ENCODE measurements at places on chromosomes 16 and 17.

- no peak for DNase-seq
These were observed 193.8 kb downstream of the SNX29 start for GRCh38 chr16:12170103-12171040.

- DNase-seq, result no peak
These were observed 4.6 kb downstream of the IGFBP4 start for GRCh38 chr17:40447806-40448205.

DNA sequence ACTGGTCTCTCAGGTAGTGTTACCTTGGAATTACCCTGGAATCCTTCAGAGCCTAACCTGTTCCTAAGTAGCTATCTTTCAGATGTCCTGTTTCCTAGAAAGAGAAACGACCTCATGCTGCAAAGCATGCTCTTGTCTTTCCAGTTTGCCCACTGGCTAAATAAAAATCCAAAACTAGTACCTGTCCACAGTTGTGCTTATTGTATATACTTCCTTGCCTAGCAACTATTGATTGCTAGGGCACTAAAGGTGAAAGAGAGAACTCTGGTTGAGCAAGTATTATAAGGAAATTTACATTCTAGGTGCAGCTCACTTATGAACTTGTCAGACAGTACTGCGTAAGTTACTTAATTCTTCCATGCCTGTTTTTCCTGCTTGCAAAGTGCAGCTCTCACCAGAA, 38.5 kb downstream of the LIG3 start:
- DNase-seq, result no peak

GRCh38 chr16:67024384-67025209, 4.4 kb upstream of the CBFB start:
- DNase-seq, result no peak

- no peak for DNase-seq
These were observed 1.7 kb downstream of the SMARCD2 start for GRCh38 chr17:63840591-63841349.

DNA sequence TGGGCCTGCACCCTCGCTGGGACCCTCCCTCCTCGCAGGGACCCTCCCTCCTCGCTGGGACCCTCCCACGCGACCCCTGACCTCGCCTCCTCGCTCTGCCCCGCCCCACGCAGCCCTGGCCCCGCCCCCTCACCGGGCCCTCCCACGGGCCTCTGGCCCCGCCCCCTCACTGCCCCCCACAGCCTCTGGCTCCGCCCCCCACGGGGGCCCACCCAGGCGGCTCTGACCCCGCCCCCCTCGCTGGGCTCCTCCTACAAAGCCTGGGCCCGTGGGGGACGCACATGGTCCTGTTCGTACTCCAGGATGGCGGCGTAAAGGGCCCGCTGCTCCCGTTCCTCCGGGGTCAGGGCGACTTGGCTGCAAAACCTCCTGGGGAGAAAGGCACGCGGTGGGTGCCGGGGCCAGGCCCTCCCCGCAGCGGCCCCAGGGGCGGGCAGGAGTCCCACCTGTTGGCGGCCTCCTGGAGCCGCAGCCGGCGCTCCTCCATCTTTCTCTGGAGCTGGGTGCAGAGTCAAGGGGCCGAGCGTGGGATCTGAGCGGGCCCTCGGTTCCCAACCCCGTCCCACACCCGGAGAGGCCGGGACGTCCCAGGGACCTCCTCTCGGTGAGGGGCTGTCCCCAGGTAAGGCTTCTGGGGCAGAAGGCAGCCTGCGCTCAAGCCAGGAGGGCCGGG, 9.0 kb downstream of the VPS9D1 start:
- DNase-seq, result peak; percentile 47

- DNase-seq, result no peak
These were observed 20.2 kb downstream of the CCDC42 start for GRCh38 chr17:8724451-8724850.

GRCh38 chr16:15771694-15772093, 85.1 kb downstream of the MYH11 start:
- DNase-seq, result no peak

GRCh38 chr17:48506246-48506645, 24.6 kb downstream of the HOXB1 start:
- no peak for DNase-seq

DNA sequence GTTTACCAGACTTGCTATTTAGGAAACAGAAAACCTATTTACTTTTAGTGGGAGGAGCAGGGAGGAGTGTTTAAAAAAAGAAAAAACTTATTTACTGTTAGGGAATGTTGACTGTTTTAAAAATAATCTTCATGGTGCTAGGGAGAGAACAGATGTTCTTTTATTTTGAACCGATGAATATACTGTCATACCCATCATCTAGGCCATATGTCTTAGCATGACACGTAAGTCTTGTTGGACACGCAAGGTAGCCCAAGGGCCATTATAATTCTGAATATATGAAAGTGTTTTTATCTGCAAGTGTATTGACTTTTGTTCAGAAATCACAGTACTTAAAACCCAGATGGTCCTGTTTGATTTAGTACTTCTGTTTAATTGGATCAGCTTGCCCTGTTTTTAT, 11.6 kb downstream of the WIPF2 start:
- DNase-seq, result no peak

- no peak for DNase-seq
These were observed 7.5 kb upstream of the OR1F1 start for GRCh38 chr16:3180445-3180878.

DNA sequence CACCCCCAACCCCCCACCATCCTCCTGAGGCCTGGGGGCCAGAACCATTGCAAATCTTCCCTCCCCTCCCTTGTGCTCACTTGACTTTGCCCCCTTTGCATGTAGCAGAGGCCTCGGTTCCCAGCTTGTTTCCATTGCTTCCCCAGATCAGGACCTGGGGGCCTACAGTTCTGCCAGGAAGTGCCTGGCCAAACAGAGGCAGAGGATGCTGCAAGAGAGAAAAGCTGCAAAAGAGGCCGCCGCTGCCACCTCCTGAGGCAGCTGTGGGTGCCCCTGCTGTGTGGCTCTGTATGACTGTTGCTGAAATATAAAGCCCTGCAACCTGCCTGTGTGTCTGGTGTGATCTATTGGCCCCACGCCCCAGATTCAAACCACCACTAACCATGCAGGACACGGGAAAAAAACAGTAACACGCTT, 2.3 kb downstream of the NDUFB10 start:
- no peak for DNase-seq

DNA sequence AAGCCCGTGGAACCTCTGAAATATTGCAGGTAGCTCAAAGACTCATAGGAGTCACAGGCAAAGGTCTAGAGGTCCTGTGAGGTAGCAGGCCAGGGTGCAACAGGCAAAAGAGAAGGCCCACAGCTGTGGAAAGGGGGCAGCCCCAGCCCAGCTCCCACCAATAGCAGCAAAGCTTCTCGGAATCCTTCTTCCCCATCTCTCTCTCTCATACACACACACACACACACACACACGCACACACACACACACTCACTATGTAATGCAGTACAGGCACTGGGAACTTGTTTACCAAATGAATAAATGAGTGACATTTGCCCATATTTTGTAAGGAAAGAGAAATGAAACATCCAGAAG, 16.8 kb upstream of the SUPT4H1 start:
- no peak for DNase-seq

GRCh38 chr17:81387100-81388090, 7.9 kb upstream of the BAHCC1 start:
- no peak for DNase-seq

DNA sequence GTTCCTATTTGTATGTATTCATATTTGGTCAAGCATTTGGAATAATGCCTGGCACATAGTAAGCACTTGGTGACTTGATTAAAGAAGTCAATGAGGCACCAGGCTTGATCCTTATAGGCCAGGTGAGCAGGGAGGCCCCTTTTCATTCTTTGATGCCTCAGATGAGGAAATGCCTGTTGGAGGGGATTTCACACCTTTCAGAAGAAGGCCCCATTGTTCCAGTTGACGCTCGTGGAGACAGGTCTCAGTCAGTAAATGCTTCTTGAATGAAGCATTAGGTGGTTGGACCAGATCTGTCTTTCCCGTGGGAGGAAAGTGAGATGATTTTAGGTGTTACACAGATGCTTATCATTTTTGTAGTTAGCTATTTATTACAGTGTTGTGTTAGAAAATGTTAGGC, 13.0 kb downstream of the LCMT1 start:
- DNase-seq, result no peak

GRCh38 chr16:70774261-70774660, 26.7 kb downstream of the VAC14 start:
- no peak for DNase-seq

- DNase-seq, result no peak
These were observed 230.6 kb upstream of the RPL38 start for GRCh38 chr17:73972901-73973300.

DNA sequence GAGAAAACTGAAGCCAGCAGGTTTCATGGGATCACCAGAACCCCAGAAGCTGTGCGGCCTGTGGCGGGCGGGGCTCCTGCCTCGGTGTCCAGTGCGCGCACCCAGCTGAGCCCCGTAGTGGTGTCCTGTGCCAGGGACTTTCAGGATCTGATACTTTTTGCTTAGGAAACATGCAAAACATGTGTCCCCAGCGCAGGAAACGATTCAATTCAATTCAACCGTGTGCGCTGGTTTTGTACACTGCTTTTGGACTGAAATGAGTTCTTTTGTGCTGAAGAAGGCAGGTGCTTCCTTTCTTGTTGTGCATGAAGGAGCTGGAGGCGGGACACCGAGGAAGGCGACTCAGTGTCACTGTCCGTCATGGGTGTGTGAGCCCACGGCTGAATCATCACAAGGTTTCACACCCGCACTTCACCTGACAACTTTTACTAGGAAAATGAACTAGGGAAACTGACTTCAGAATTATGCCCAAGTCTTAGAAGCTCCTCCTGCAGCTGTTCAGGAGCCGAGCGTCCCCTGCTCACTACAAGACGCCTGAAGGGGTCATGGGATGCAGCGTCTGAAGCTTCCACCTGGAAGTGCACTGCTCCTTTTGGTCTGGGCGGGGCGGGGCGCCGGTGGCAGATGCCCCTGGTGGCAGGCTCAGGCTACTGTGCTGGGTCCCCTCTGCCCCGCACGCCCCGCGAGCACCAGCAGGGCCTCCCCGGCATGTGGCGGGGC, 31.4 kb upstream of the ZNF750 start:
- no peak for DNase-seq

DNA sequence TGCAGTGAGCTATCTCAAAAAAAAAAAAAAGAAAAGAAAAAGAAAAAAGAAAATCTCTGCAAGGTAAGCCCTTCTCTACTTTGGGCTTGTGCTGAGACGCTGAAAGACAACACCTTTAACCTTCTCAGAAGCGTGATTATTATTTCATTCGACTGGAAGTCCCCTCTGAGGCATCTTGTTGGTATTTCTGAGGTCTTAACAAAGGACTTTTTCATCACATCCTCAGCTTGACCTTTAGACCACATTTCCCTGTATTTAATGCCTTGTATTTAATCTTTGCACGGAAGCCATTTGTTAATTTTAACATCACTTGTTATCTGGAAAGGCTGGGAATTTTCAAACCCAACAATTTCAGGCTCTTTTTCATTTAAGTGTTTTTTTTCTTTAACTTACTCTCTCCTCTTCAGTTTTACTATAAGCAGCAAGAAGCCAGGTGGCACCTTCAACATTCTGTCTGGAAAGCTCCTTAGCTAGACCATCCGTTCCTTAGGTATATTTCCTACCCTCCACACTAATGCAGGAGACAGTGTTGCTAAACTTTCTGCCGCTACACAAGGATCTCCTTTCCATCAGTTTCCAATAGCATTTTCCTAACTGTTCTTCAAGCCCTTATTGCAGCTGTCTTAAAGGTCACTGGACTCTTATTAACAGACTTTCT, 10.3 kb downstream of the KCTD13 start:
- no peak for DNase-seq

DNA sequence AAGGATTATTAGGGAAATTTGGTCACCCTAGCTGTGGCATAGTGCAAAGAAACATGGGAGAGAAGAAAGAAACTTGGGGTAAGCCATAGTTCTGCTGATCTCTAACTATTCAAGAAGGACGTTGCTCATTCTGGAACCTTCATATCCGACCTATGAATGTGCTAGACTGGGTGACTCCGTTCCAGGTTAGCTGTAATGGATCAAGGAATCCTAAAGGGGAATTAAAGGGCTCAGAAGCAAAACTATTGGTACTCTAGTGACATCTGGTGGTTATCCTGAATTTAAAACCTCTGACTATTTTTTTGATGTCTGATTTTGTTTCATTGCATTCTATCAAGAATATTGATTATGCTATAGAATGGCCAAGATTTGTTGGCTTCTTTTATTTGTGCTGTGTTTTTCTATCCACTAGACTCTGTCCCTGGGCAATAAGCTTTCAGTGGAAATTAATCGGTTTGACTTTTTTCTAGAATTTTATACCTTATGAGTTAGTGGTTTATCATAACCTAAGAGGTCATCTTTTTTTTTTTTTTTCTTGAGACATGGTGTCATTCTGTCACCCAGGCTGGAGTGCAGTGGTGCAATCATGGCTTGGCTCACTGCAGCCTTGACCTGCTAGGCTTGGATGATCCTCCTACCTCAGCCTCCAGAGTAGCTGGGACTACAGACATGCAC, 19.5 kb downstream of the PCTP start:
- no peak for DNase-seq

- no peak for DNase-seq
These were observed 160.3 kb upstream of the DYNLRB2 start for GRCh38 chr16:80380514-80380913.
